GM12878 (cell line): ENCODE measurements at places on chromosomes 12 and 14. TPM values are rescaled to one million over a fixed set of nuclear protein-coding genes. Genes with fewer than 3 reads are reported as not detected.
A peak's percentile ranks its signal among the peaks of the same experiment; 100 is the strongest.

Gene NANOG
- 0.29 and 0.51 TPM in 2 replicates for total RNA-seq

Gene CCDC60
- total RNA-seq: not detected in 2 replicates

Gene KRT72
- total RNA-seq: not detected in 2 replicates

Gene HOXC4
- 11.1 and 11.4 TPM in 2 replicates for total RNA-seq

DNA sequence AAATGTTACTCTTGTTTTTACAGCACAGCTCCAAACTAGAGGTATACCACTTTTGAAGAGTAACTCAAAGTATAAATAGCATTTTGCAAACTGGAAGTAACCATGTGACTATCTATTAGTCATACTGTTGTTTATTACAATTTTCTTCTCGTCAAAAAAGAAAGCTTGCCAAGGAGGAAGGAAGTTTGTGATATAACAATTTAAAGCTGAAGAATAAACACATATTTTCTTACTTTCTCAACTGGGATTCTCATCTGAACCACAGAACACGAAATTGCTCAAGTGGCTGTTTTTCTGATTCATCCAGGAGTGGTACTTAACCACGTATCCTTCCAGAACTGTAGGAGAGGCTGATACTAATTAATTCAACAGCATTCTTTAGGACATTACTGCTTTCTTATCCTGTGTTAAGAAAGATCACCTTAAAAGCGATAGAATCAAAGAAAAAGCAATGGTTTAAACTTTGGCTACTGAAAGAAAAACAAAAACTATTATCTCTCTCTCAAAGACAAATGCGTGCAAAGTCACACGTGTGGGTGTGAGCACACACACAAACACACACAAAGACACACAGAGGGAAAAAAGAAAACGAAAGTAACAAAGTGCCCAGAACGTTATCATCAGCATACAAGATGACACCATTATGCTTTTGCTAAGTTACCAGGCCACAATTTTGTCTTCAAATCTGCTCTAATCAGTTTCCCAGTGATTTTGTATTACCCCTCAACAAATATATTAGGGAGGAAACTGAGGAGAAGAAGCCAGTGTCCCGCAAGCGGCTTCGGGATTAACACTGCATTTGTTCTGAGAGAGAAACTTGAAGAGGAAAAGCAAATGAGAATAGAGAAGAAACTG is at the start of gene CLEC2B:
CLEC2B (minus strand) TSS at position 48 of the 855 bp plus-strand sequence.
- peak; percentile 40 for DNase-seq

GRCh38 chr12:114343585-114344302 is 62.2 kb downstream of the TBX5 start:
- DNase-seq: no peak

DNA sequence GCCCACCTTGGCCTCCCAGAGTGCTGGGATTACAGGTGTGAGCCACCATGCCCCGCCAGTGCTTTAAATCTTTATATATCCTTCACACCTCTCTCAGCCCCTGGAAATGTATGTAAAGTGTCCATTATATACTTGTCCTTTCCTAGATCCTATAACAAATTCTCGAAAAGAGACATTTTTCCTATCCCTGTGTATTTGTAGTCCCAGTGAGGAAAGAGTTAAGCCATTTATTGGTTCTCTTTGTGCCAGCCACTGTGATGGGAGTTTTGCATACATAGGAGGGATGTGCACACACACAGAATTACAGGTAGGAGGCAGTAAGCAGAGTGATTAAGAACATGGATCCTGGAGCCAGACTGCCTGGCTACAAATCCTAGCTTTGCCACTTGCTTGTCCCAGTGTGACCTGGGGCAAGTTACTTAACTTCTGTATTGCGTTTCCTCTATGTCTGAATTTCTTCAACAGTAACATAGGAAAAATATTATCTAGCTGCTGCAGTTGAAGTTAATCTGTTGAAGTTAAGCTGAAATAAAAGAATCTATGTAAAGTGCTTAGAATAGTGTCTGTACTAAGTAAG is 2.1 kb upstream of the RABGGTA start:
- no peak for DNase-seq

GRCh38 chr14:36217027-36217426 is 40.5 kb upstream of the PTCSC3 start:
- no peak for DNase-seq

- no peak for DNase-seq
Observed at GRCh38 chr12:31326736-31327659, 1.0 kb upstream of the SINHCAF start.

GRCh38 chr12:83893101-83893500 is 1019.5 kb downstream of the SLC6A15 start:
- DNase-seq: no peak

DNA sequence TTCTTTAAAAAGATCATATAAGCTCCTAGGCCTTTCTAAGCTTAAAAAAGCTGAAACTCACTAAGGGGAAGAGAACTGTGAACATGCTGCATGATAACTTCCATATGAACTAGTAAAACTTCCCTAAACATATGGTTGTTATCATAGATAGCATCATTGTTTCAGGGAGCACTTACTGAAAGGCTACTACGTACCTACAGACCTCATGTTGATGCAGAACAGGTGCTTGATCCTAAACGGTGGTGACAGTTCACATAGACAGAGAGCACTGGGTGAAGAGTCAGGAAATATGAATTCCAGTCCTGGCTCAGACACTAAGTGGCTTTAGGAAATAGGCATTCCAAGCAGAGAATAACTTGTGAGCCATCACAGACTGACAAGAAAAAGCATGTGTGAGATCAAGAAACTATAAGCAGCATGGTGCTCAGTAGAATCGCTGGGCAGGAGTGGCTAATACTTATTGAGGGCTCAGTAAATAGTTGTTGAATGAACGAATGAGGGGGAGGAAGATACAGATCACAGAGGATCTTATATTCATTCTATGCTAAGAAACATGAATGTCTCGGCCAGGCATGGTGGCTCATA is 78.4 kb upstream of the NUDT4 start:
- DNase-seq: no peak

DNA sequence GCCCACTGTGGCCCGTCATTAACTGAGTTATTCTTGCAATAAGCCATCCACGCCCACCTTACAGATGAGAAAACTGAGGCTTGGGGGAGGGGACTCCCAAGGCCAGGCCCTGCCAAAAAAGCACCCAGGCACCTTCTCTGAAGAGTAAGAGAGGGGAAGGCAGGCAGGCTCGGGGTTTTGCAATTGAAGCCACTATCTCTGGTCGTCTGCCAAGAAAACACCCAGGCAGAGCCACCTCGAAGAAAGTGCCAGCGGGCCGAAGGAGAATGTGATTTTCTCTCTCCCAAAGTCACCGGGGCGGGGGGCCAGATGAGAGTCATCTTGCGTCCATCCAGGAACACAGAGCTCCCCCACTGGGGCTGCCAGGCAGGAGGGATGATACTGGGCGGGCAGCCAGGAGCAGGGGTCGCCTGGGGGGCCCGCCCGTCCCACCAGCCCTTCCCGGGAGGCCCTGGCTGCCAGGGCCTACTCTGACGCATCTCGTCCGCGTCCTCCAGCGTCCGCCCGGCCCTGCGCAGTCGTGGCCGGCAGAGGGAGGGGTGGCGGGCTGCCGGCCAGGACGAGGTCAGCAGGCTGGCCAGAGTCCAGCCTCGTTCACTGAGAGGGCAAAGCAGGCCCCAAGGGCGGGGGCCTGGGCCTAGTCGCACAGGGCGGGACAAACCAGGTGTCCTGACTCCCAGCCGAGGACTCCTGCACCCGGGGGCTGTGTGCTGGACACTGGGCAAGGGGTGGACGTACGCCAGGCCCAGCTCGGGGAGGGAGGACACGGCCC is 74.3 kb downstream of the RFLNA start:
- DNase-seq: no peak

GRCh38 chr12:78278706-78279190 is 448.1 kb downstream of the NAV3 start:
- no peak for DNase-seq

DNA sequence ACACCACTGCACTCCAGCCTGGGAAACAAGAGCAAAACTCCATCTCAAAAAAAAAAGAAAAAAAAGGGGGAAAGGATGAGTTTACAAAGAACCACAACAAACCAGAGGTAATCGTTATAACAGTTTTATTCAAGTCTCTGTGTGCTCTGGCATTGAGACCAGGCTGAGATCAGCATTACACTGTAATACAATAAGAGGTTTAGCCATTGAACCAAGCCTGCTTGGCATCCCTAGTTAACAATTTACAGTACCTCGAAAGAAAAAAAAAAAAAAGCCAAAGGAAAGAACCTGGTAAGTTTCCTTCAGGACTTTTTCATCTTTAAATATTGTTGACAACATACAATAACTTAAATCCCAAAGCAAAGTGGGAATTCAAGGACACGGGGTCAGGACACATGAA is 80.7 kb downstream of the TTC9 start:
- DNase-seq: no peak

DNA sequence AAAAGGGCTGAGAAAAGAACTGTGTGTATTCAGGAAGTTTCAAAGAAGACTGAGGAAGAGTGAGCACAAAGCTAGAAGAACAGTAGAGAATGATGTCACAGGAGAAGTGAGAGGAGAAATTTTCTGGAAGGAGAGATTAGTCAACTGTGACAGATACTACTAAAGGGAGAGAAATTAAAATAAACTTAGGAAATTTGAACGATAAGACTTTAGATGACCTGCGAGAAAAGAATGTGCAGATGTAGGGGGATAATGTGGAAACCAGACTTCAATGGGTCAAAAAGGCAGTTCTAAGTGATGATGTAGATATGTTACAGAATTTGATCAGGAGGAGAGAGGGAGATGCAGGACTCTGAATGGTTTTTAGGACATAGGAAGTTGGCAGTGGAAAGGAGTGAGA is 287.4 kb downstream of the SYT1 start:
- no peak for DNase-seq

DNA sequence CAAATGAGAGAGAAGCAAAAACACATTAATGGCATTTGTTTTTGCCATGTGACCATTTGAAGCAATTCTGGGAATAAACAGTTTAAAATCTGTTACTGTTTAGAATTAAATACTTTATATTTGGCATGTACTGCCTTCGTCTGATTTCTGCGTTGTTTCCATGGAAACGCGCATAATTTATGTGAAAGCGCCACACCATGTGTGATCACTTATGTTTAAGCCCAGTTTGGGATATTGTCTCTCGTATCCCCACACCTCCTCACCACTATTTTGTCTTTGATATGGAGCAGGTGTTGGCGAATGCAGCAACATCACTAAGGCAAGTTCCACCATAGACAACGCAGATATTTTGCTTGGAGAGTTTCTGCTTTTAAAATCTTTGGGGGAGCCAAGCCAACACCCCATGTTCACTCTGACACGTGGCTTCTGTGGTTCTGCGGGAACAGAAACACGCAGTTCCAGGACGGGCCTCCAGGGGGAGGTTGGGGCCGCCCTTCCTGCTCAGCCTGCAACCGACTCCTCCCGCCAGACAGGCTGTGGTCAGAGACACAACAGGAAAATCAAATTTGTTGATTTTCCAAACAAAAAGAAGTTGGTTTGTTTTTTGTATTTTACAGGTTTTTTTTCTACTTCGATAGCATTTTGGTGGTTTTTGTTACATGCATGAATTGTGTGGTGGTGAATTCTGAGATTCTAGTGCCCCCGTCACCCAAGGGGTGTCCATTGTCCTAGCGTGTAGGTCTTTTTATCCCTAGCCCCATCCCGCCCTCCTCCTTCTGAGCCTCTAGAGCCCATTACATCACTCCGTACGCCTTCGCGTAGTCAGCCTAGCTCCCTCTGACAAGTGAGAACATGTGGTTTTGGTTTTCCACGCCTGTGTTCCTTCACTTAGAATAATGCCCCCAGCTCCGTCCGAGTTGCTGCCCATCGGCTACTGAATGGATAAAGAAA is 101.9 kb upstream of the SFSWAP start:
- no peak for DNase-seq

- no peak for DNase-seq
Observed at GRCh38 chr12:6328045-6328779, 13.7 kb downstream of the TNFRSF1A start.

DNA sequence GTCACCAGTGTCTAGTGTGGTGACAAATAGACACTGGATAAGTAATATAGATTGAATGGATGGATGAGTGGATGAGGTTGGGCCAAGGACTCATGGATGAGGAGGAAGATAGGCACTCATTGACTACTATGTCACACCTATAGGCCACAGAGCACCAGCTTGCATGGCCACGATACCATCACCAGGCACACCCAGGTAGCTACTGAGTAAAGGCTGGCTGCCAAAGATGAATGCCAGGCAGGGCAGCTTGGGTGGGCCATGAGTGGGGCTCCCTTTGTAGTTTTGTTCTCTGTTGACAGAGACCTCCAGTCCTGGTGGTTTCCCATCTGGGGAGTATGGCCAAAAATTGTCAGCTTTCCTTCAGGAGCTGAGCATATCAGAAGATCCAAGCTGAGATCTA is 11.2 kb upstream of the KRT83 start:
- DNase-seq: no peak

DNA sequence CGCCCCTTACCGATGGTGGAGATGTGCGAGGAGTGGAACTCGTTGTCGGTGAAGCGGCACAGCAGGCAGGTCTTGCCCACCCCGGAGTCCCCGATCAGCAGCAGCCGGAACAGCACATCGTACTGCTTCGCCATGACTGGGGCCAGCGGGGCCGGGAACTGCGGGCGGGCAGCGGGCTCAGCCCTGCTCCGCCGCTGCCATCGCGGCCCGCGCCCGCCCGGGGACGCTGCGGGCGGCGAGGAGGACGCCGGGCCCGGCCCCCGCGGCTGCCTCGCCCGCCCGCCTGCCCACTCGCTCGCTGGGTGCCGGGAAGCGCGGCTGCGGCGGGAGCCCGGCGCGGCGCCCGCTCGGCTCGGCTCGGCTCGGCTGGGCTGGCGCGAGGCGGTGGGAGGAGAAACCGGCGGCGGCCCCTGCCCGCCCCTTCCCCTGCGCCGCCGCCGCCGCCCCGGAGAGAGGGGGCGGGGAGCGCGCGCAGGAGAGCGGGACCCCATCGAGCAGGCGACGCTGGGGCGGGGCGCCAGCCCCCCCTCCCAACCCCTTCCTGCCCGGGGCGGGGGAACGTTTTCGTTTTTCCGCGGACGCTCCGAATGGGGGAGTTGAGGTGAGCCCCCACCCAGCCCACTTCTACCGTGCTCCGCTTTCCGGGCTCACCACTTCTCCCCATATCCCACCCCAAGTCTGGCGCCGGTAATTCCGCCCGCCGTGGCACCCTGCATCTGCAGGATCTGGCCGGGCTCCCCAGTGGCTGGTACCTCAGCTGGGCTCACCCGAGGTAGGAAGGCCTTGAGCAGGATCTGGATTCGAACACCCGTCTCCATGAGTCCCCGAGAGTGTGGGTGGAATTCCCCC is at the start of gene RAB15:
RAB15 (minus strand) TSS at position 394 of the 849 bp plus-strand sequence; CDS start at position 134, 260 bp downstream.
- DNase-seq: no peak

DNA sequence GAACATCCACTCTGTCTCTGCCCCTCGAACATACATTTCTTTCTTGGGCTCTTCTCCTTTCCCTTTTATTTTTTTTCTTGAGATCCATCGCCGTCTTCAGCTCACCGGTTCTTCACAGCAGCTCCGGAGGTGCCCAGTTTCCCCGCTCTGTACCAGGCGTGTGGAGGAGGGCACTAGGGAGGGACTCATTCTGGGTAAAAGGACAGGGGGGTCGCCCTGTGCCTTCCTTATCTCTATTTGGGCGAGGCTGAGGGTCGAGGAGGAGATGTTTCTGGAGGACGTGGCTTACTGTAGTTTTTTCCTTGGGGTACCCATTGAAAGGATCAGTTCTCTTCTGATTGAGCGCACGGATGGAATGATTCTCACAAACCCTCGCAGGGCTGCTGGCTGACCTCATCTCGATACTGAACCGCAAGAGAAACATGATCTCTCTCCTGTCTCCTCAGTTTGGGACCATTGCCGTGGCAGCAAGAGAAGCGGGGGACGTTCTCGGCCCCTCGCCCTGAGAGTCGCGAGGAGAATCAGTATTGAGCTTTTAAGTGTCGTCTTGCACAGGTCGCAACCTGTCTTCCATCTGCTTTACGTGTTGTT is 386 bp downstream of the LIN52 start:
- no peak for DNase-seq

GRCh38 chr14:99462210-99462609 is 18.4 kb downstream of the SETD3 start:
- DNase-seq: no peak
